ENCODE measurements at places on chromosomes 5 and 9.

DNA sequence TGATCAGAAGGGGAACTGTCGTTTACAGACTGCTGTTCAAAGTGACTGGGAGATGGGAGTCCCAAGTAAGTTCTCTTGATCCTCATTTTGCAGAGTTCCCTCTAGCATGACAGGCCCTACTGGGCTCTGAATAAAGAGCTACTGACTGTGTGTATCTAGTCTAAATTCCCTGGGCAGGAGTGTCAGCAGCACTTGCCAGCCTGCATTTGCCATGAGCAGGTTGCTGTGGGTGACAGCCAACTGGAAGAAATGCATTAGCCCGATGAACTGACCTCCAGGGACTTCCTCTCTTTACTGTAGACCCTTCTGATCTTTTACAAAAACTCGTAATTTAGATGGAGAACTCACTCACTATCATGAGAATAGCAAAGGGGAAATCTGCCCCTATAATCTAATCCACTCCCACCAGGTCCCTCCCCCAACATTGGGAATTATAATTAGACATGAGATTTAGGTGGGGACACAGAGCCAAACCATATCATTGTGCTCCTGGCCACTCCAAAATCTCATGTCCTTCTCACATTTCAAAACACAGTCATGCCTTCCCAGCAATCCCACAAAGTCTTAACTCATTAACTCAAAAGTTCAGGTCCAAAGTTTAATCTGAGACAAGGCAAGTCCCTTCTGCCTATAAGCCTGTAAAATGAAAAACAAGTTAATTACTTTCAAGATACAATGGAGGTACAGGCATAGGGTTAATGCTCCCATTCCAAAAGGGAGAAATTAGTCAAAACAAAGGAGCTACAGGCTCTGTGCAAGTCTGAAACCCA lies 78.9 kb upstream of the CXCL14 start:
- H3K36me3 ChIP-seq = no peaks in the 10 kb centered on the region
- H3K4me3 ChIP-seq = no peak overlapping the region
- H3K27ac ChIP-seq = no peak overlapping the region
- DNase-seq = no peak
- H3K4me1 ChIP-seq = no peaks in the 10 kb centered on the region

GRCh38 chr5:147017621-147018020 lies 139.1 kb upstream of the PPP2R2B start:
- H3K27ac ChIP-seq = peak overlapping the region; percentile 29
- DNase-seq = no peak
- H3K36me3 ChIP-seq = no peaks in the 10 kb centered on the region
- peaks cover 11% of the 10 kb centered on the region for H3K4me1 ChIP-seq

DNA sequence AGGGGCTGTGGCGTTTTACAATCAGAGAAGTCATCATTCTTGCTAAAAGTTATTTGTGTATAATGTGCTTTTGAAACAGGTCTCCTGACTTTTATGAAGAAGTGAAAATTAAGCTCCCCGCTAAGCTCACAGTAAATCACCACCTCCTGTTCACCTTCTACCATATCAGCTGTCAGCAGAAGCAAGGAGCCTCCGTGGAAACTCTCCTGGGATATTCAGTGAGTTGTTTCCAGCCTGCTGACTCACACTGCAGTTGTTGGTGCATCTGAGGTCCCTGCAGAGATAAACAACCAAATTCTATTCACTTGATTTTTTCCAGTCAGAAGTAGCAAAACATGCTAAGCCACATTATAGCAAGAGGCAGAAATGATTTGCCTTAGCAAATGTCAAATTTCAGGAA lies 156.7 kb downstream of the DOCK8 start:
- H3K27me3 ChIP-seq = no peaks in the 10 kb centered on the region
- no peak overlapping the region for H3K27ac ChIP-seq
- DNase-seq = no peak
- H3K4me1 ChIP-seq = no peaks in the 10 kb centered on the region

GRCh38 chr5:143154510-143155370 lies 248.7 kb downstream of the NR3C1 start:
- peak overlapping the region; percentile 95 for H3K27ac ChIP-seq
- 0 out of 2 replicates have a peak, but pooled peaks cover 2% of the 10 kb centered on the region for H3K36me3 ChIP-seq
- peak; percentile 77 for DNase-seq
- H3K27me3 ChIP-seq = no peaks in the 10 kb centered on the region

DNA sequence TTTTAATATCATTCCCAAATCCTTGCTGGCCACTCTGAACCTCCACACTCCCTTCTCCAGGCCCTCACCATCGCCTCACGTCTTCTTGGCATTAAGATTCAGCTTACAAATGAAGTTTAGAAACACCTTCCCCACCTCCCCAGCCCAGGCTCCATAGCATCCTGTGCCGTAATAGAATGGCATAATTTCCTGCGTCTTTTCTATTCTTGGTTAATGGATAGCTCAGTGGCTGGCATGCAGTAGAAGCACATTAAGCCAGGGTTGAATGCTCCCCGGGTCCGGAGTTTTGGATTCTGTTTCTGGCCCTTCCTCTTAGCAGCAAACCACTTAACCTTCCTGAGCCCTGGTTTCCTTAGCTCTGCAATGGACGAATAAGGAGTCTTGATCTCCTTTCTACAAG lies 13.8 kb downstream of the WWC1 start:
- no peak overlapping the region for H3K4me3 ChIP-seq
- H3K4me1 ChIP-seq = peaks cover 19% of the 10 kb centered on the region
- H3K27me3 ChIP-seq = no peaks in the 10 kb centered on the region
- H3K27ac ChIP-seq = no peak overlapping the region
- no peak for DNase-seq

GRCh38 chr5:66796305-66797292 lies 200.4 kb downstream of the MAST4 start:
- H3K27me3 ChIP-seq = no peaks in the 10 kb centered on the region
- H3K27ac ChIP-seq = no peak overlapping the region
- no peaks in the 10 kb centered on the region for H3K36me3 ChIP-seq
- H3K4me3 ChIP-seq = no peak overlapping the region

- no peak for DNase-seq
- no peaks in the 10 kb centered on the region for H3K36me3 ChIP-seq
- no peak overlapping the region for H3K4me3 ChIP-seq
Observed at GRCh38 chr9:18720691-18721090, 246.7 kb downstream of the ADAMTSL1 start.

DNA sequence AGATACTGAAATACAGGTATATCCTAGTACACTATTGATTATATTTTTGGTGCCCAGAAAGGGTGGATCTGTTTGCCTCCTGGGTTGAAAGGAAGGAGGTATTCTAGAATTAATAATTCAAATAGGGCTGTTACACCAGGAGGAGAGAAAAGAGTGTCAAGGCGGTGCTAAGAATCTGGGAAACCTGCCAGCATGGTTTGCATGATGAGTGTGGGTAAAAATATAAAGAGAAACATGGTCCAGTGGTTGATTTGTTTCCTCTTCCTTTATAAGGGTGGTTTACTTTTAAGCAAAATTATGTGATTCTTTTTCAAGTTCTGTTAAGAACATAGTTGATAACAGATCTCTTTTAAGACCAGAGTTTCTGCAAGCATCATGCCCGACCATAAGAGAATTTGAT lies 69.4 kb upstream of the NFIB start:
- H3K27me3 ChIP-seq = no peaks in the 10 kb centered on the region
- H3K4me1 ChIP-seq = no peaks in the 10 kb centered on the region
- H3K4me3 ChIP-seq = no peak overlapping the region
- no peak overlapping the region for H3K27ac ChIP-seq
- no peak for DNase-seq
- no peaks in the 10 kb centered on the region for H3K36me3 ChIP-seq

DNA sequence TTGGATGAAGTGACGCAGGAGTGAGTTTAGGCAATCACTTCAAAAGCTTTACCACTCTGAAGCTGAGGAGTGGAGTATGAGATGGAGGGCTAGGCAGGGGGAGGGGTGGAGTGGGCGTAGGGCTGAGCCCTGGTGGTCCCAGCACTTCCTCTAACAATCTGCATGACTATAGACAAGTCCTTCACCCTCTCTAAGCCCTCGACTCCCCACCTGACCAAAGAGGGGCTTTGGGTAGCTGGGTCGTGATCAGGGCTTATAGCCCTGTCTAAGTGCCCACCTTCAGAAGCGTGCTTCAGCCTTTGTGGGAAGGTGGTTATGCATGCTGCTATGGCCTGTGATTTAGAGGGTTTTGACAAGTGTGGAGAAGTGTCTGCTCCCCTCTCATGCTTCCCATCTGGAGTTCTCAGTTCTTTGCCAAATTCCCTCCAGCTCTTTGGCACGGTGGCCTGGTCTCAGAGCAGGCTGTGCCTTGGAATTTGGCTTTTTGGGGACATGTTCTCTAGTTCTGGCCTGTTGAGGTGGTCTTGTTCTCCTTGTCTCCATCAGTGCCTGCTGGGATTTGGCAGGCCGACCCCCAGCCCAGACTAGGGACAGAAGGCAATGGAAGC lies 53.0 kb downstream of the ACTBL2 start:
- H3K27ac ChIP-seq = no peak overlapping the region
- DNase-seq = no peak
- H3K4me3 ChIP-seq = no peak overlapping the region

- no peaks in the 10 kb centered on the region for H3K36me3 ChIP-seq
- H3K4me1 ChIP-seq = no peaks in the 10 kb centered on the region
- no peak overlapping the region for H3K27ac ChIP-seq
- no peak overlapping the region for H3K4me3 ChIP-seq
Observed at GRCh38 chr5:54184806-54185205, 125.6 kb downstream of the ARL15 start.
